ENCODE measurements at places on chromosomes 11 and 22. TPM values are rescaled to one million over a fixed set of nuclear protein-coding genes. Genes with fewer than 3 reads are reported as not detected.

- no peak for DNase-seq
Measured at GRCh38 chr11:63845303-63845702, 6.4 kb downstream of the MARK2 start.

- DNase-seq, result no peak
Measured at GRCh38 chr22:49565516-49565855, 262.2 kb downstream of the BRD1 start.

GRCh38 chr22:43880541-43880991 is 11.2 kb downstream of the PNPLA5 start:
- DNase-seq, result no peak

- no peak for DNase-seq
Measured at GRCh38 chr11:69996451-69996850, 81.7 kb upstream of the ANO1 start.

DNA sequence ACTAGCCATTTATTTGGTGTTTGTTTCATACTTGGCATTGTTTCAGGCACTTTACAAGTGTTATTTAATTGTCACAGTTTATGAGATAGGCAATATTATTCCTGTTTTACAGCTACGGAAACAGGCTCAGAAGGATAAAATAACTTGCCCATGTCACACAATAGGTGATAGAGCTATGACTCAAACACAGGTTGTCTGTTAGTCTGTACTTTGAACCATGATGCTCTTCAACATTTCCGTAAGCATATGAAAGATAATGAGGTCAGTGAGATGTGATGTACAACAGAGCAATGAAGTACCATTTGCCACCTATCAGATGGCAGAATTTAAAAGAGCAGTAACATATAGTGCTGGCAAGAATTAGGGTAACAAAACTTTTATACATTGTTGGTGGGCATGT is 15.3 kb downstream of the TUG1 start:
- no peak for DNase-seq

GRCh38 chr11:44568658-44569473 is 3.4 kb downstream of the CD82 start:
- no peak for DNase-seq

GRCh38 chr11:107908211-107908610 is 20.0 kb upstream of the RAB39A start:
- no peak for DNase-seq

DNA sequence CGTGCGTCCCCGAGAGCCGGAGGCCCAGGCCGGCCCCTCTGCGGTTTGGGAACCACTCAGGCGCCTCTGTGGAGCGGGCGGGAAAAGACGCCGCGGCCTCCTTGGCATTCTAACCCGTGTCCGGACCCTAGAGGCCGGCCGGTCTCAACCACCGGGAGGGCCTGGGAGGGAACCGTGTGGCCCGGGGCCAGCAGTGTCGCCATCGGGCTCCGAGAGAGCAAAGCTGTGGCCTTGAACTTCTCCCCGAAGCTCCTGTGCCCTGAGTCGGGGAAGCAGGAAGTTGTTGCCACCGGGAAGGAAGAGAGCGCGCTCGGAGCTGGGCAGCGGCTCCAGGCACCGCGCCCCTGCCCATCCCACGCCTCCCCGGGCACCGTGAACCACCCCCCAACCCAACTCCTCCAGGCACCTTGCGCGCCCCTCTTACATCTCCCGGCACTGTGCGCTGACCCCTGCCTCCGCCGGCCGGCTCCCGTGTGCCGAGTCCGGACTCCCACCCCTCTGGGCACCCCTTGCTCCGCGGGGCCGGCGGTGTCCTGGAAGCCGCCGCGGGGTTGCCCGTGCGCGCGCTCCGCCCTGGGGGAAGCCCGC is 80.0 kb upstream of the PPARA start:
- no peak for DNase-seq

DNA sequence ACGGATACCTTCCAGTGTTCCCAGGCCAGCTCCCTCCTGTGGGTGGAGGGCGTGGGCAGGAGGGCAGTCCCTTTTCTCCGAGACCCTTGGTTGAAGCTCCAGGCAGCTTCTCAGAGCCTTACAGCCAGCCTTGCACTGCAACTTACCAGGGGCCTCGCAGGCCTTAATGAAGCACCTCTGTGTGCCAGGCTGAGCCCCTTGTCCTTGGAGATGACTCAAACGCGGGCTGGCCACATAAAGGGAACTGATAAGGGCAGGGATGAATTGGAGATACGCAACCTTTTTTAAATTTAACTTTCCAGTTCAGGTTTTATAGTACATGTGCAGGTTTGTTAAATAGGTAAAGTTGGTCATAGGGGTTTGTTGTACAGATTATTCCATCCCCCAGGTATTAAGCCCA is 72.7 kb downstream of the WNT7B start:
- DNase-seq, result no peak

- DNase-seq, result no peak
Measured at GRCh38 chr11:44300844-44301563, 8.9 kb downstream of the ALX4 start.

GRCh38 chr11:112538534-112539280 is 278.0 kb upstream of the PLET1 start:
- no peak for DNase-seq

DNA sequence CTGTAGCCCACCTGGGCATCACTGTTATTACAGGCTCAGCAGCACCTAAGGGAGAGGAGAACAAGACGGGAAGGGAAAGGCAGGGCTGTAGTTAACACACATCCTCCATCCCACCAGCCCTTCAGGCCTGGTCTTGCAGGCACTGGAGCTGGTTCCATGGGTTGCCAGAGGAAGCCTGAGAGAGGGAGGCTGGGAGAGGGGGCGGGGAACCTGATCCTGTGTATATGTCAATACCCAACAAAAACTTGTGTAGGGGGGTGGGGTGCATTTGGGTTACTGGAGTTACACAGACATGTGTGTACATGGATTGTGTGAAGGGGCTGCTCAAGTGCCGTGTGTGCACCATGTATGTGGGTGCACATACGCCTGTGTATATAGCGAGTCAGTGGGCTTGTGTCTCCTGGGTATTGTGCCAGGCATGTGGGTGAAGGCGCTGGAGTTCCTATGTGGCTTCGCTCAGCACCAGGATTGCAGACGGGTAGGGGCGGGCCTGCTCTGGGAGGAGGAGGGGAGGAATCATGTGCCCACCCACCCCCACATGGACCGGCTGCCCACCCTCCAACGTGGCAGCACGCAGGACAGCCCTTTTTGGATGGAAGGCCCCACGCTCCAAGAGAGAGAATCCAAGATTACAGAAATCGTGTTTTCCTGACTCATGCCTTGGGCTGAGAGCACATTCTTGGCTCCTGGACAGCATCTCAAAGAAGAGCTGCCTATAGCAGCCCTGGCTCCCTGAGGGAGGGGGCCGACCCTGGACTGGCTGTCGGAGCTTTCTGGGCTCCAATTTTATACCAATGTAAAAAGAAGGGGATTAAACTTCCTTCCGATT is 4.2 kb upstream of the SERPINH1 start:
- no peak for DNase-seq

DNA sequence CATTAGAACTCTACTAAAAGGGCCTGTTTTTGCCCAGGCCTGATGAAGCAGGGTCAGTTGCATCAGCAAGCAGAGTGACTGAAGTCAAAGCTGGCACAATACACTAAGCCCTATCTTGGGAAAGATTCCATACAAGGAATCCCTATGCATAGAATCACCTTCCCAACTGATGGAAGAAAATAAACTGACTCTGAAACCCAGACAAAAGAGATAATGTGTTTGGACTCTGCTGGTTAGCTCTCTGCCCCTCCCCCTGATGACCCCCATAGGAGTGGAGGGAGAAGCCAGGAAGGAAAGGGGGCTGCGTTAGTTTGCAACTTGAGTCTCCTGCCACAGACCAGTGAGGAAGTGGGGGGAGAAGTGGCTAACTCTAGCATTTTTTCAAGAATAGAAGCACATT is 32.9 kb downstream of the GALNT18 start:
- no peak for DNase-seq

GRCh38 chr11:94771390-94771789 is 3.2 kb downstream of the AMOTL1 start:
- DNase-seq, result no peak

GRCh38 chr11:74055938-74056337 is 47.1 kb upstream of the UCP3 start:
- DNase-seq, result no peak

DNA sequence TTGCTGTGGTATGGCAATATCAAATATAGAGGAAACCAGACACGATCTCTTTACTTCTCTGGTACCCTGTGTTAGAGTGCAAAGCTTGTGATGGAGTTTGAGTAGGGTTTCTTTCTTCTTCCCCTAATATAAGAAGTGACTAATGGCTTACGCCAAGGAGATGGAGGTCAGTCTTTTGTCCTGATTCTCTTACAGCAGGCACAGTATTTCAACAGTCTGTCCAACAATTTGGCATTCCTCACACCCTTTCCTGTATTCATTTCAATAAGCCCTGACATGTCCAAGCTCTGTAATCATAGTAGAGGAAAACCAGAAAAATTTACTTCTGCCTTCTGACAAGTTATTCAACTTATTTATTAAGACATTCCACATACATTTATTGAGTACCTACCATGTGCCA is 546.2 kb downstream of the TMEM135 start:
- DNase-seq, result no peak

DNA sequence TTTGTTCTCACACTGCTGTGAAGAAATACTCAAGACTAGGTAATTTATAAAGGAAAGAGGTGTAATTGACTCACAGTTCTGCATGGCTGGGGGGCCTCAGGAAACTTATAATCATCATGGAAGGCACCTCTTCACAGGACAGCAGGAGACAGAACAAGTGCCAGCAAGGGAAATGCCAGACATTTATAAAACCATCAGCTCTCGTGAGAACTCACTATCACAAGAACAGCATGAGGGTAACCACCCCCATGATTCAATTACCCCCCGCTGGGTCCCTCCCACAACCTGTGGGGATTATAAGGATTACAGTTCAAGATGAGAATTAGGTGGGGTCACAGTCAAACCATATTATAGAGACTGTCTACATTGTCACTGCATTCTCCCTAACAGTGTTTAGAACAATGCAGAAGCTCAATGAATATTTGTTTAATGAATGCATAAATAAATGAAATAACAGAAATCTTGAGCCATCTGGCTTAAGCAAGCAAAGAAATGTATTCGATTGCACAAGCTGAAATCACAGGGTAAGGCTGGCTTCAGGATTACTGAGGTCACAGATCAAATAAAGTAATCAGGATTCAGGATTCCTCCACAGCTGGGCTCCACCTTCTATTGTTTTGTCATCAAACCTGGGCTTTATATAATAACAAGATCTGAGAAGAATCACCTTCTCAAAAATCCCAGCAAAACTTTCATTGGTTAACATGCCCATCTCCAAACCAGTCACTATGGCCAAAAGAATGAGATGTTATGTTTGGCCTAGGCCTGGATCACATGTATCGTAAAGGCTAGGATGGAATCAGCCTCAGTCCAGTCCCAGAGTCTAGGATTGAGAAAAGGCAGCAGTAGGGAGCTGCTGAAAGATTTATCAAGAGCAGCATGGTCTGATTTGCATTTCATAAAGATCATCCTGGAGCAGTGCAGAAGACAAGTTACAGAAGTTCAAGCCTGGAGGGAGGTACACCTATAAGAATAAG is 137.8 kb upstream of the UBASH3B start:
- no peak for DNase-seq

DNA sequence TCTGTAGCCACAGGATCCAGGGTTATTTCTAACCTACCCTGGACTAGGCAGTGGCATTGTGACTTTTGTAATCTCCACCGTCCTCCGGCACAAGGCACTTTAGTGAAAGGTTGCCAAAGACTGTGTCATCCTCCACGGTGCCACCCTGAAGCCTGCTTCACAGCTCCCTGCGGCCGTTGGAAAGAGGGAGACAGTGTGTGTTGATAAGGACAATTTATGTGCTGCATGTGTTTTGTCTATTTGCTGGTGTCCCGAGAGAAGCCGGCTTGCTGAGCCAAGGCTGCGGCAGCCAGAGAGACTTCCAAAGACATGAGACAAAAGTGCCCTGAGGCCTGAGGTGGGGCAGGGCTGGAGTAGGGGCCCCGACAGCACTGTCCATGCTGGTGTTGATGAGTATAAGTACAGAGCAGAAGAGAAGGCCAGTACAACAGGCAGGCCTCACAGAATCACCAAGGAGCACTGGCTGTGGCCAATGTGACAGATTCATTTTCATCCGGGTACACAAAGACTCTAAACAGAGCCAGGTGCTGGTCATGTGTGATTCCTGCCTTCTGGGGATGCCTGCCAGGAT is 40.9 kb downstream of the GALNT18 start:
- DNase-seq, result no peak

GRCh38 chr22:44916281-44917231 is 93.2 kb downstream of the PHF21B start:
- DNase-seq, result no peak

GRCh38 chr22:31956360-31956759 is 12.0 kb downstream of the YWHAH start:
- no peak for DNase-seq

DNA sequence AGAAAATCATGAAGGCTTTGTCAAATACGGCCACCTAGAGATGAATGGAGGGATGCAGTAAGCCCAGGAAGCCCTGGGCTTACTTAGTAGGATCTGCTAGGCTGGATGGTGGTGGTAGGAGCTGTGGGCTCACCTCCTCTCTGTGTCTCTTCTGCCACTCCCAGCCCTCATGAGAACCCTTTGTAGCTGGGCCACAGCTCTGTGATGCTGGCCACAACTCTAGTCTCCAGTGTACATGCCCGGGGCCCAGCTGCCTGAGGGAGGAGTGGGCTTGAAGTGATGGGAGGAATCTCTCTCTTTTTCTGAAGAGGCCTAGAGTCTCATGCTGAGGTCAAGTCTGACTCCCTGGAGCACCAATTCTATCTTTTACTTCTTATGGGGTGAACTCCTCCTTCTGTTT is 32.4 kb upstream of the SYT13 start:
- DNase-seq, result no peak

C11orf16 gene
- total RNA-seq, result not detected

BAIAP2L2 gene
- total RNA-seq, result 0.24 TPM

OSBP2 gene
- total RNA-seq, result 15.4 TPM

LRRC10B gene
- 0.18 TPM for total RNA-seq

CHRM1 gene
- total RNA-seq, result not detected

OR8D2 gene
- not detected for total RNA-seq

KRTAP5-7 gene
- total RNA-seq, result not detected

RASSF10 gene
- total RNA-seq, result 0.34 TPM

OR5AN1 gene
- not detected for total RNA-seq

PKP3 gene
- 0.41 TPM for total RNA-seq

SYCE3 gene
- 2.6 TPM for total RNA-seq

All from glomerular endothelial cell (primary cell).